ENCODE measurements at places on chromosomes 7 and 10.

- no peak for DNase-seq
Observed at GRCh38 chr10:15863323-15863722, 3.0 kb upstream of the MINDY3 start.

DNA sequence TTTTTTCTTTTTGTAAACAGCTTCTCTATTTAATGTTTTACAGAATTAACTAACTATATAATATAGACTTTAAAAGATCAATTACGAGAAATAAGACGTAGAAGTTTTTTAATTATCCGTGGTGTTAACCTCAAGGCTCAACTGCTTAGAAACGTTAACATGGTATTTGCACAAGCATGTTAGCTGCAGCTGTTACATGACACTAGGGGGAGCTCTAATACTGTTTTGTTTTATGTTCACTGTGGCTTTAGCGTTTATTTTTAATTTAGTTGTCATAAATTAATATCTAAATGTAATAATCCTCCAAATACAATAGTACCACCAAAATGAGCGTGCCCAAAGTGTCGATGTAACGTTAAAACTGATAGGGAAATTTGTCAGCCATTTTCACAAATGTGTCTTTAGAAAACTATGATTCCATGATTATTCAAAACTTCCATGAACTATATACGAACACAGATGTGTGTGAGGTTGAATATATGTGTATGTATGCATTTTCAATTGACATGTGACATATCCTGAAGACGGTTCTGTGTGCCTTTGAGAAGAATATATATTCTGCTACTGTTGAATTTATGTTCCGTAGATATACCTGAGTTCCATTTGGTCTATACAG lies 828.8 kb upstream of the MBL2 start:
- DNase-seq: no peak

- DNase-seq: no peak
Observed at GRCh38 chr10:104639590-104640338, 1.3 kb upstream of the SORCS3 start.

GRCh38 chr10:114294549-114294948 lies 55.5 kb downstream of the VWA2 start:
- no peak for DNase-seq

DNA sequence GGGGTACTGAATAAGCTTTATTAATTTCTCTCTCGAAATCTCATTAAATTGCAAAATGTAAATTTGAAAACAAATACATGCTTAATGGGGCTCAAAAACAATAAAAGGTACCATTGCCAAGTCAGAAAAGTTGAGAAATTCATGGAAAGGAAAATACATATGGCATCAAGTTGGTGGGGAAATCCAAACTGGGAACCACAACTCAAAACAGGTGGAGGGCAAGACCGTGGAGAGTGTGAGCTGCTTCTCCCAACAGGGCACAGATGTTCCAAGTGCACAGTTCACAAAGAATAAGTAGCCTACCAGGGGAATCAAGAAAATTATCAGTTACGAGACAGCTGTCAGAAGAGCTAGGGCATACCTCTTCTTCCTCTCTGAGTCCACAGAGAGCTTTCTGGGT lies 26.6 kb downstream of the MKX start:
- no peak for DNase-seq

DNA sequence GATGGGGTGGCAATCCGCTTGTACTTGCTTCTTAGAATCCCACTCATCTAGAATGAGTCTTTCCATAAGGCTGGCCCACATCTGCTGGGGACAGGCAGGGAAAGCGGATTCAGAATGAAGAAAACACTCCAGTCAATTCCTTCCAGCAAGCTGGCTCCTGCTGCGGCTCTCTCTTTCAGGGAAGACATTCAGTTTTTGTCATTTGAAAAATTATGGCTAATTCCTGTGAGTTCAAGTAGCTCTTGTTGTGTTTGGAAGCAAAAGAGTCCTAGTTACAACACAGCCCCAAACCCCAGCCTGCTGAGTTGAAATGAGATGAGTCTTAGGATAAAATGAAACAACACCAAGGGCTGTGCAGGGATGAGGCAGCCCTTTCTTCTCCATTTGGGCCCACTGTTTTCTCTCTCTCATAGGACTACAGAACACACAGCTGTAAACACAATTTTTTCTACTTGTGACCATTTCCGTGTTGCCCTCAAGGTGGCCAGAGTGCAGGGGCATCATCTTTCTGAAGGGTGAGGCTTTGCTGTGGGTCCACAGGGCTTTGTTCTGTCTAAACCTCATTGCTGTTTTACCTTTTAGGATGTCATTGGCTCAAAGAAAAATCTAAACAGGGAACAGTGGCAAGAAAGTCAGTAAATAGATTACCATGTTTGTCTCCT lies 90.8 kb upstream of the EEPD1 start:
- DNase-seq: no peak

DNA sequence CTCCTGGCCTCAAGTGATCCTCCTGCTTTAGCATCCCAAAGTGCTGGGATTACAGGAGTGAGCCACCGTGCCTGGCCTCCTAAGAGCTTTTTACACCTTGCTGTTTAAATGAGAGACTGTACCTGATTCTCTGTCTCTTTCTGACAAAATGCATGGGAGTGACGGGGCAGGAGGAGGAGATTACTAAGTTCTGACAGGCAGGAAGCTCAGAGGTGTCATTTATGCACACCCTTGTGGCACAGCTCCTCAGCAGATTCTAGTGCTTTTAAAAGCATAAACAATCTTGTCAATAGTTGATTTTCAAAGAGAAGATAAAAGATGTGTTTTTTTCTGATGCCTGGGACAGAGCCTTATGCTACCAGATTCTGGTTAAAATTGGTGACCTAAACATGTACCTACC lies 39.7 kb upstream of the STEAP4 start:
- no peak for DNase-seq

- DNase-seq: no peak
Observed at GRCh38 chr10:102753718-102754117, 10.0 kb downstream of the WBP1L start.
